Activated naive CD8-positive, alpha-beta T cell treated with anti-CD3 and anti-CD28 coated beads for 36 hours (primary cell): ENCODE measurements at places on chromosomes 2 and 18.

- no peak for DNase-seq
Measured at GRCh38 chr2:71852141-71852711, 295.4 kb downstream of the CYP26B1 start.

DNA sequence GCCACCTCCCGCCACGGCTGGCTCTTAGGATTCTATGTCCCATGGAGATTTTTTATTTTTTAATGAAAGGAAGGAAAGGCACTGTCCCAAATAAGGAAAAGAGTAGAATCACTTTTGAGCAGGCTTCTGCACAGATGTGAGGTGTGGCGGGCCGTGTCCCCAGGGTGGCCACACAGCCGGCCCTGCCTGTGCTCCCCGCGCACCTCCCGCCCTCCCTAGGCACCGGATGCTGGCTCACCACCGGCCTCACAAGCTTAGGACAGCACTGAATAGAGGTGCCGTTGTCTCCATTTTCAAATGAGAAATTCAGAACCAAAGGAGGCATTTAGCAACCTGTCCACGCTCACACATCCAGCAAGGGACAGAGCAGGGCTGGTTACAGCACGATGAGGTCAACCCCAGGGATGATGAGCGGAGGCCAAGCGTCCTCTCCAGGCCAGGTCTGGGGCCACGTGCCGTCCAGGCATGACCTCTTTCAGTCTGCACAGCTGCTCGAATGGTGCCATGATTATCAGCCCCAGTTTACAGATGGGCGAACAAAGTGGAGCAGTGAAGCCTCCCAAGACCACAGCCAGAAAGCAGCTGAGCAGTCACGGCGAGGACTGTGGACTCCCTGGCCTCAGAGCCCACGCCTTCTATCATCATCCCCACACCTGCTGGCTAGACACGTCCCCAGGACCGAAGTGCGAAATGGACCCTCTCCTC lies 20.7 kb upstream of the TEX51 start:
- DNase-seq, result no peak

DNA sequence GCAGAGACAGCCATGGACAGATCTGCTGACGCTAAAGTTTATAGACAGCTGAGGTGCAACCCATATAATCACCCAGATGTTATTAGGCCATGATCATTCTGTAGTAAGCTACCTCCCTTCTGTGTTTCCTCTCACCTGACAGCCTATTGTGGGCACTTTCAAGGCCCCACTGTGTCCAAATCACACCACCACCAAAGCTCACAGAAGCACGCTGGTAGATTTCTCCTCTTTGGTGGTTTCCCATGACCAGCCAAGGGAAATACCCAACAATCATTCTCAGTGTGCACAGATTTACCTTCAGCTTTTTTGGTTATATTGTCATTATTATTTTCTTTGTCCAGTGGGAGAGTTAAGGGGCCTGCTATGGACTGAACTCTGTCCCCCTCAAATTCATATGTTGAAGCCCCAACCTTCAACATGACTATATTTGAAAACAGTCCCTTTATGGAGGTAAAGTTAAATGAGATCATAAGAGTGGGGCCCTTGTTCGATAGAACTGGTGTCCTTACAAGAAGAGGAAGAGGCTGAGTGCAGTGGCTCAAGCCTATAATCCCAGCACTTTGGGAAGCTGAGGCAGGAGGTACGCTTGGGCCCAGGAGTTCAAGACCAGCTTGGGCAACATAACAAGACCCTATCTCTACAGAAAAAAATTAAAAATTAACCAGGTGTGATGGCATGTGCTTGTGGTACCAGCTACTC lies 74.0 kb upstream of the MSH6 start:
- no peak for DNase-seq

DNA sequence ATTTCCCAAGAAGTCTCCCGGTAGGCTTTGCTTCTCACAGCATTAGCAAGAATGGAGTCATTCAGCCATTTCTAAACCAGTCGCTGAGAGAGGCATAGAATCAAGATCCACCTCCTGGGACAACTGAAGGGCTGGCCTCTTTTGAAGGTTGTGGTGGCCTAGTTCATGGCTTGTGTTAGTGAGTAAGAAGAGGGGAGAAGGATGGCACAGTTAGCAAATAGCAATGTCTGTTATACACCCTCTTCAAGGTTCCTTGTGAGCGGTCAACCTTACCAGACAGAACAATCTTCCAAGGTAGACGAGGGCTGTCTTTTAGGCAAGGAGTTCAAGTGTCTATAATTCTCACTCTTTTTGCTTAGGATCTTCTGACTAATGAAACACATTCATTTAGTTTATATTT lies 35.4 kb upstream of the DNAH7 start:
- no peak for DNase-seq

DNA sequence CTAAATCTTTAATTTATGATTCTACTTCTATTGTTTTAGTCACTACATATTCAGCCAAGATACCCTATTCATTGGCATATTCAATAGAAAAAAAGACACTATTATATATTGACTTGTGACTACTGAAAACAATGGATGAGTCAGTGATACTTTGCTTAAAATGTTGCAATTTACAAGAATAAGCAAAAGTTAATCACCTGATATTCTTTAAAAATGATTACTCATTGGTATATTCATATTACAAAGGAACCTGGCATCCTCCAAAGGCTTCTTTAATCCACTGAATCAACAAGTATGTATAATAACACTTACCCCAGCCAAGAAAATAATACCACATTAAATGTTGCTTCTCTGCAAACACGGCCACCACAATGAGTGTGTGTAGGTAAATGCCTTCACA lies 87.8 kb downstream of the CALCRL start:
- DNase-seq, result no peak

GRCh38 chr2:16200554-16201193 lies 260.3 kb downstream of the MYCN start:
- DNase-seq, result no peak

DNA sequence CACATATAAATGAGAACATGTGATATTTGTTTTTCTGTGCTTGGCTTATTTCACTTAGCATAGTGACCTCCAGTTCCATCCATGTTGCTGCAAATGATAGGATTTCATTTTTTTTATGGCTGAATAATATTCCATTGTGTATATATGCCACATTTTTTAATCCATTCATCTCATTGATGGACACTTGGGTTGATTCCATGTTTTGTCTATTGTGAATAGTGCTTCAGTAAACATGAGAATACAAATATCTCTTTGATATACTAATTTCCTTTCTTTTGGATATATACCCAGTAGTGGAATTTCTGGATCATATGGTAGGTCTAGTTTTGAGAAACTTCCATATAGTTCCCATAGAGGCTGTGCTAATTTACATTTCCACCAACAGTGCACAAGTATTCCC lies 3.7 kb upstream of the NEMP2 start:
- no peak for DNase-seq

DNA sequence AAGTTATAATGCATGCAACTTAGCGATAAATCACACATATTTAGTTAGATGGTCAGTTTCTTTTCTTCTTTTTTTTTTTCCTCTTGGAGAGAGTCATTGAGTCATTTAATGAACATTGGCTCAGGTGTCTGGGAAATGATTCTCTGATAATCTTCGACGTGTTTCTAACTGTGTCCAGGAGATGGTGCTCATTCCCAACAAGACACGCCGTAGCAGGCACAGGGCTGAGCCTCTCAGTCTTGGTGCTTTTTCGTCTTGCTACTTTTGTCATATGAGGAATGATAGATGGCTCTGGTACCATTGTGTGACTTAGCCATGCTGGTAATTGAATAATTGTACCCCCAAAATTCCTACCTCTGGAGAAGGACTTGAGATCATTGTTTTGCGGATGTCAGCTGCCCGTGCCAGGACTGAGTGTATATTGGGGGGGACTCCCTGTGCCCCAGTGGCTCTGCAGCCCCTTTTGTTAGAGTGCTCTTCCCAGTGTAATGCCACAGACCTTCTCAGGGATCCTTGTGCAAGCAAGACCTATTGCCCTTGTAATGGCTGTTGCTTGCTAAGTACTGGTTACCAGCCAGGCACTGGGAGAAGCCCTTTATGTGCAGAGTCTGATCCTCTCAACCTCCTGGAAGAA lies 107.6 kb upstream of the CYRIA start:
- DNase-seq, result no peak

GRCh38 chr18:79952456-79952995 lies 1.1 kb upstream of the SLC66A2 start:
- no peak for DNase-seq

- no peak for DNase-seq
Measured at GRCh38 chr2:231063347-231063746, 6.7 kb downstream of the PSMD1 start.

DNA sequence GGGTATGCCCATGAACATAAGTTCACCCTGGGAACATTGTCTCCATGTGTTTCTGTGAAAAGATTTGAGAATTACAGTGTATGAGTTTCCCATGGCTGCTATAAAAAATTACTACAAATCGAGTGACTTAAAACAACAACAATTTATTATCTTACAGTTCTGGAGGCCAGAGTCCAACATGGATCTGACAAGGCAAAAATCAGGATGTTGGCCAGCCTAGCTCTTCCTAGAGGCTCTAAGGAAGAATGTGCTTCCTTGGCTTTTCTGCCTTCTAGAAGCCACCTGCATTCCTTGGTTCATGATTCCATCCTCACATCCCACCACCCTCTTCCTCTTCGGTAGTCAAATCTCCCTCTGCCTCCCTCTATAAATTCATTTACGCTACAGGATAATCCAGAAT lies 38.6 kb downstream of the FAM124B start:
- no peak for DNase-seq

GRCh38 chr18:22752014-22752413 lies 181.1 kb upstream of the RBBP8 start:
- DNase-seq, result no peak

GRCh38 chr18:47317824-47318508 lies 66.5 kb upstream of the SKOR2 start:
- DNase-seq, result no peak
